ENCODE measurements at places on chromosomes 6 and 20.

- DNase-seq = no peak
Measured at GRCh38 chr6:4474810-4475209, 301.4 kb upstream of the CDYL start.

GRCh38 chr20:57089699-57090144, 176.7 kb downstream of the BMP7 start:
- peak; percentile 67 for DNase-seq

GRCh38 chr6:46777476-46778346, 15.5 kb upstream of the MEP1A start:
- no peak for DNase-seq

DNA sequence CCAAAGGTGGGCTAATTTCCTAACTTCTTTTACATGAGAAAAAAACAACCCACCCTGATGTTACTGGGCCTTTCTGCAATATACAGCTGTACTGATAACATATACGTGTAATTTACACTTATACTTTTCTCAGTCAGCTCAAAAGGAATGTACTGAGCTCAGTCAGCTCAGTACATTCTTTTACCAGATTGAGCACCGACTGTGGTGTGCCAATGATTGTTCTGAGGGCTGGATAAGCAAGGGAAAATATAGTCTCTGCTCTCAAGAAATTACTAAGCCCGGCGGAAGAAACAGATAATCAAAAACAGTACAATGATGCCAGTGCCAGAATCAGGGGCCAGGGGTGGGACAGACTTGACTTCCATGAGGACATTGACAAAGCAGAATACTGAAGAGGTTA, 10.0 kb upstream of the BLOC1S5 start:
- no peak for DNase-seq

DNA sequence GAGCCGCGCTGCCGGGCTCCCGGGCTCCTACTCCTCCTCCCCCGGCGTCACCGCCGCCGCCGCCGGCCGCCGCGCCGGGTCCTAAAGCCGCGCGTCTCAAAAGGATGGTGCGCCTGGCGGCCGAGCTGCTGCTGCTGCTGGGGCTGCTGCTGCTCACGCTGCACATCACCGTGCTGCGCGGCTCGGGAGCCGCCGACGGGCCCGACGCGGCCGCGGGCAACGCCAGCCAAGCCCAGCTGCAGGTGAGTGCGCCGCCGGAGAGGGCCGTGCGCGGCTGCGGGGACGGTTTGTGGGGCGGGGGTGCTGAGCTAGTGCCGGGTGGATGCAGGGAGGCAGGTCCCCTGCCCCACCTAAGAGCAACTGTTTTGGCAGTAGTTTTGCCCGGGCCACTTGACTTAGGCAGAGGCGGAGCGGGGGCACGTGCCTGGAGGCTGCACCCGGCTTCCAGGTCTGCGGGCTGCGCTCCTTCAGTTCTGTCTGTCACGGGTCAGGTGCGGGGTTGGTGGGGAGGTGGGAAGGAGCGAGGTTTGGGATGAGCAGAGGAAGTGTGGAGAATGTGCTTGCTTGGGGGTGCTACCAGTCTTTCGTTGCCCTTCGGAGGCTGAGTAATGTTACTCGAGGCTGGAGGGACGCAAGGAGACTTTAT, 722 bp downstream of the ISM1 start:
- peak; percentile 46 for DNase-seq

- no peak for DNase-seq
Measured at GRCh38 chr20:15834857-15835256, 738.4 kb downstream of the KIF16B start.

GRCh38 chr6:150866991-150867501, 1.5 kb downstream of the MTHFD1L start:
- no peak for DNase-seq

- DNase-seq = no peak
Measured at GRCh38 chr20:24432046-24432442, 37.4 kb upstream of the SYNDIG1 start.

- peak; percentile 11 for DNase-seq
Measured at GRCh38 chr20:46199198-46199597, 81.1 kb downstream of the CD40 start.

DNA sequence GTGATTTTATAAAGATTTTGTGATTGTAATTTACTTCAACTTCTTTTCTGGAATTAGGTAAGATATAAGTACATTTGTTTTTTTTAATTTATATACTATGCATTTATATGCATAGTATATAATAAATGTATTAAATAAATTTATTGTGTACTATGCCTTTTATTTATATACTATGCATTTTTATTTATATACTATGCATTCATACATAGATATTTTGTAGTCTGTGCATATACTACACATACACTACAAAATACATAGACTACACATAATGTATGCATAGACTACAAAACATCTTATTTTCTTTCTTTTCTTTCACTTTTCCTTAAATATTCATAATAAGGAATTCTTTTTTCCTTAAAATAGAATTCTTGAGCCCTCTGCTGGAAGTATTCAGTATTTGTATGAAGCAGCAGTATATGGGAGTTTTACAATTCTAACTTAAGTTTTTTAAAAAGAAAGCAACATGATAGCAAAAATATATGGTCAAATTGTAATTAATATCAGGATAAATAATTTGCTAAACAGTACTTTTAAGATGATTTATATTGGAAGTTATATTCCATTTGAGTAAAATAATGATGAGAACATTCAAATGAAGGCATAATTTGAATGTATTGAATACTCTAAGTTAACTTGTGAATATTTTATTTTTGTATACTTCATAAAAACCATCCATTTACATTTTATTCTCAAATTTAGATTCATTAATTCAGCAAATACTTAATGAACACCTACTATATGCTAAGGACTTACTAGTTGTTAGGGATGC, 129.3 kb downstream of the KLHL32 start:
- DNase-seq = no peak

- no peak for DNase-seq
Measured at GRCh38 chr6:160146454-160147145, 25.0 kb downstream of the SLC22A1 start.

DNA sequence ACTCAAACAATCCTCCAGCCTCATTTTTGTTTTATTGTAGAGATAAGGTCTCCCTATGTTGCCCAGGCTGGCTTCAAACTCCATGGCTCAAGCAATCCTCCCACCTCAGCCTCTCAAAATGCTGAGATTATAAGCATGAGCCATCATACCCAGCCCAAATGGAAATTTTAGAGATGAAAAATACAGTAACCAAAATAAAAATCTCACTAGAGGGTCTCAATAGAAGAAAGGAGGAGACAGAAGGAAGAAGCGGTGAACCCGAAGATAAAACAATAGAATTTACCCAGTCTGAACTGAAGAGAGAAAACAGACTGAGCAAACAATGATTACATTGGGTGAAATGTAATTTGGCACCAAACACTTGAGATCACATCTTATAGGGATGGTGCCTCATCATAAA, 16.7 kb upstream of the OLIG3 start:
- DNase-seq = no peak

GRCh38 chr20:51228763-51229162, 205.9 kb upstream of the KCNG1 start:
- no peak for DNase-seq

Measured in stimulated activated CD4-positive, alpha-beta T cell treated with anti-CD3 and anti-CD28 coated beads, Interleukin-12 subunit alpha, Interleukin-12 subunit beta, amount 100 ng/mL, for 24 hours (primary cell).